ENCODE measurements at places on chromosomes 6 and 20.

- DNase-seq, result no peak
Measured at GRCh38 chr20:43238266-43238665, 48.6 kb upstream of the PTPRT start.

- no peak for DNase-seq
Measured at GRCh38 chr20:13441388-13441787, 197.3 kb downstream of the TASP1 start.

GRCh38 chr6:13074415-13075140, 253.8 kb downstream of the TBC1D7 start:
- no peak for DNase-seq

DNA sequence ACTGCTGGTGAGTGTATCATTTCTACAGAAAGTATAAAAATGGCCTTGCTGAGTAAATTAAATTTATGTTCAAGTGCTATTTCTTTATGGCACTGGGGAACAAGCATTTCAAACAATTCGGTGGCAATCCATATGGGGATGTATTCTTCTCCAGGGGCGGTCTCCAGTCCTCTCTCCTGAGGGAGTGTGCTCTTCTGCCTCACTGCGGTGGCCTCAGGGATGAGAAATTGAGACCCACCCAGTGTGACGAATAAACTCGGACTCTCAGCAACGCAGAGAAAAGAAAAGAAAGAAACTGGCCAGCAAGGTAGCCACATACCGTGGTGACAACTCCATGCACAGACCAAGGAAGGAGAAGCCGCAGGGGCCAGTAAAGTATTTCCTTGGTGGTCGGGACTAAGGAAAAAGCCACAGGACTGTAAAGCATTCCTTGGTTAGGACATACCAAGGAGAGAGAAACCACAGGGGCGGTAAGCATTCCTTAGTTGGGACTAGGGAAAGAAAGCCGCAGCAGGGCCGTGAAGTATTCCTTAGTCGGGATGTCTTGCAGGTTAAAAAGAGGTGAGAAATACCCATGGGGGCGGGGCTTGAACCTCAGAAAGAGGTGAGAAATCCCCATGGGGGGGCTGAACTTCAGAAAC, 13.6 kb upstream of the GOPC start:
- no peak for DNase-seq

- no peak for DNase-seq
Measured at GRCh38 chr6:27545271-27546046, 72.6 kb upstream of the ZNF184 start.

GRCh38 chr6:160156842-160157241, 35.2 kb downstream of the SLC22A1 start:
- no peak for DNase-seq

Data from GDM1 (cell line).